ENCODE measurements at places on chromosomes 4 and X.

GRCh38 chrX:150255441-150256296, 107.4 kb upstream of the MAMLD1 start:
- no peak for ATAC-seq

- no peak for ATAC-seq
These were observed 1233.1 kb downstream of the C4orf33 start for GRCh38 chr4:130329036-130329435.

GRCh38 chr4:146182443-146182842, 6.9 kb downstream of the LSM6 start:
- ATAC-seq: peak; percentile 67

- no peak for ATAC-seq
These were observed 57.1 kb downstream of the RELL1 start for GRCh38 chr4:37628977-37629609.

DNA sequence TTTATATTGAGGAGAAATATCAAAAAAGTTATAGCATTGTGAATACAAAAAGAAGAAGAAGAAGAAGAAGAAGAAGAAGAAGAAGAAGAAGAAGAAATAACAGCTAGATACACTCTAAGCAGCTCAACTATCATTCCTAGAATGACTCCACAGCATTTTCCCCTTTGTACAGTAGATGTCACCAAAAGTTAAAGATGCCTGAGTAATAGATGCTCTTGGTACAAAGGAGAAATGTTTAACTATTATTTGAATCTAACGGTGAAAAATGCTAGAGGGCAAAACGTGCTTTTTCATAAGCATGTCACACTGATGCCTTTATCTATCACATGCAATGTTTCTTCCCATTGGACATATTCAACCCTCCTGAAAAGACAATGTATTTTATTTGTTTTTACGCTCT, 178.4 kb upstream of the GPRIN3 start:
- no peak for ATAC-seq

DNA sequence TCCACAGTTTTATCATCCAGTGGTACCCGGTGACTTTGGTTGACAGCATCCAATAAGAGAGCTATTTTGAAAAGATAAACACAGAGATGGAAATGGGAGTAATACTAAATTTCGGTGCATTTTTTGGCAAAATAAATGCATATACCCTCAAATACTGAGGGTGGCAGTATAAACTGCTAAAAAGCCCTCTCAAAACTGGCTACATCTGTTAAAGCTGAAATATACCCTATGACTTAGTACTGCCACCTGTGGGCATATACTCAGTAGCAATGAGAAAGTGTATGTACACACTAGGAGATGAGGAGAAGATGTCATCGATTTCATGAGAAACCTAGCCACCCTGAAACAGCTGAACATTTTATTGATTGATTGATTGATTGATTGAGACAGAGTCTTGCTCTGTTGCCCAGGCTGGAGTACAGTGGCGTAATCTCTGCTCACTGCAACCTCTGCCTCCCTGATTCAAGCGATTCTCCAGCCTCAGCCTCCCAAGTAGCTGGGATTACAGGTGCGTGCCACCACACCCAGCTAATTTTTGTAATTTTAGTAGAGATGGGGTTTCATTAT, 12.2 kb upstream of the TMEM128 start:
- peak; percentile 74 for ATAC-seq

- no peak for ATAC-seq
These were observed 6.2 kb downstream of the CSF2RA start for GRCh38 chrX:1274786-1275185.

- ATAC-seq: peak; percentile 30
These were observed 2.6 kb downstream of the EVC2 start for GRCh38 chr4:5705647-5706320.

DNA sequence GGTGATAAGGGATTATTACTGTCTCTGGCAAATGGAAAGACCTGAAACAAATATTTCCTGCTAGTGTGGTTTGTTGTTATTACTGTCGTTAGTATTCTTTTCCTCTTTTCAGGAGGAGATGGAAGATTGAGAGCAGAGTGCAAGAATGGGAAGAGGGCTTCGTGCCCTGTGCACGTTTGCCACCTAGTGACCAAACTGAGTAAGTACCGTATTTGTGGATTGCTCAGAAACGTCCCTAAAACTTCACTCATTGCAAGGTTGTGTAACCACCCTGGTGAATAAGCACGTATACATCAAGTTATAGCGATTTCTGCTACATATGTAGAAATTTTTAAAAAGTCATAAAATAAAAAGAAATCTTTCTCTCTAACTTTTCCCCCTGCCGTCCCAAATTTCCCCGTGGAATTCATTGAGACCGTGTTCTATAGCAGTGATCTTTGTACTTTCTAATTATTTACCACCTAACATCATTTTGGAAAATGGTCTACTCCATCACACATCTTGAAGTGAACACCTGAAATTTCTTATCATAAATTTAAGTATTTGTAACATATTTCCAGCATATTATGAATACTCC, 24.3 kb downstream of the LINC00632 start:
- ATAC-seq: no peak

DNA sequence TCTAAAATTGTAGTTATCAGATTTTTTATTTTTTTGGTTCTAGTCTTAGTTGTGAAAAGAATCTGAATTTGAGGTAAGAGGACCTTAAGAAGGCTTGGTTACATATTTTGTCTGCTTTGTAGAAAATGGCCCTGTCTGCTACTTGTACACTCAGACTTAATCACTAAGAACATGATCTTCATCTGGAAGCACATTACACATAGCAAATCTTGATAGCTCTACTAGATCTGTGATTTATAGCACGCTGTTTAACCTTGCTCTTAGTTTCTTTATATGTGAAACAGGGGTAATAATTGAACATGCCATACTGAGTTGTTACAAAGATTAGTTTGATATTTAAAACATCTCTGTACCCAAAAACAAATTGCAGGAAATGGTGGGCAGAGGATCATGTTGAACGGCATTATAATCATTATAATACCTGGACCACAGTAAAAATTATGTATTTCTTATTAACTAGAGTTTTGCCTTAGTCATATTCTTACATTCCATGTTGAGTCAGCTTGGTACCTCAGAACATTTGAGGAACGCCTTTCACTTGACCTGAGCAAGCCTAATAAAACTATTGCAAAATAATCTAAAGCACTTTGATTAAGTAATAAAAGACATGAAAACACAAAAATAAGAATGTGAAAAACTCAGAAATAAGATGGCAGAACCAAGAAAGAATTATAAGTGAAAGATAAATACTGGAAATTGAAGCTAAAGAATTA, 738.0 kb upstream of the AADAT start:
- ATAC-seq: no peak

DNA sequence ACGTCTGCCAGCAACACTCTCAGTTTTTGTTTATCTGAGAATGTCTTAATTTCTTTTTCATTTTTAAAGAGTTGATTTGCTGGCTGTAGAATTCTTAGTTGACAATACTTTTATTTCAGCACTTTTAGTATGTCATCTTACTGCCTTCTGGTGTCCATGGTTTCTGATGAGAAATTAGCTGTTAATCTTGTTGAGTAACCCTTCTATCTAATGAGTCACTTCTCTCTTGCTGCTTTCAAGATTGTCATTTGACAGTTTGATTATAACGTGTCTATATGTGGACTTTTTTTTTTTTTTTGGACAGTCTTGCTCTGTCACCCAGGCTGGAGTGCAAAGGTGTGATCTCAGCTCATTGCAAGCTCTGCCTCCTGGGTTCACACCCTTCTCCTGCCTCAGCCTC, 24.0 kb upstream of the TMEM255A start:
- no peak for ATAC-seq

DNA sequence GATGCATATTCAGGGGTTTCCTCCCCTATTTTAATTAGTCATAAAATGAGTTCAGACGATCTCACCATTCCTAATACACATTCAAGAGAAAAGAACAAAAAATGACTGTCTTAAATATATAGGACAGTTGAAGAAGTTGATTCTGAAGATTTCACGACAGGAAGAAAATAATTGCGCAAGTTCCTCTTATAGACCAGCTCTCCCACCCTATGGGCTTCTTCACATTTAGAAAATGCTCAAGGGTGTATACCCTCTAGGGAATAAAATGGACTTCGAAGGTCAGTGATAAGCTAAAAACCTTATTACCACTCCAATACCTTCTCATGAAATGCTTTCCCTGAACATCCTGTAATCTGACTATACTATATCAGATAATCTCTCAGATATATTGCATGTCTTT, 149.2 kb upstream of the TEX13C start:
- ATAC-seq: no peak

- peak; percentile 69 for ATAC-seq
These were observed 12.2 kb upstream of the EXOSC9 start for GRCh38 chr4:121788896-121789295.

DNA sequence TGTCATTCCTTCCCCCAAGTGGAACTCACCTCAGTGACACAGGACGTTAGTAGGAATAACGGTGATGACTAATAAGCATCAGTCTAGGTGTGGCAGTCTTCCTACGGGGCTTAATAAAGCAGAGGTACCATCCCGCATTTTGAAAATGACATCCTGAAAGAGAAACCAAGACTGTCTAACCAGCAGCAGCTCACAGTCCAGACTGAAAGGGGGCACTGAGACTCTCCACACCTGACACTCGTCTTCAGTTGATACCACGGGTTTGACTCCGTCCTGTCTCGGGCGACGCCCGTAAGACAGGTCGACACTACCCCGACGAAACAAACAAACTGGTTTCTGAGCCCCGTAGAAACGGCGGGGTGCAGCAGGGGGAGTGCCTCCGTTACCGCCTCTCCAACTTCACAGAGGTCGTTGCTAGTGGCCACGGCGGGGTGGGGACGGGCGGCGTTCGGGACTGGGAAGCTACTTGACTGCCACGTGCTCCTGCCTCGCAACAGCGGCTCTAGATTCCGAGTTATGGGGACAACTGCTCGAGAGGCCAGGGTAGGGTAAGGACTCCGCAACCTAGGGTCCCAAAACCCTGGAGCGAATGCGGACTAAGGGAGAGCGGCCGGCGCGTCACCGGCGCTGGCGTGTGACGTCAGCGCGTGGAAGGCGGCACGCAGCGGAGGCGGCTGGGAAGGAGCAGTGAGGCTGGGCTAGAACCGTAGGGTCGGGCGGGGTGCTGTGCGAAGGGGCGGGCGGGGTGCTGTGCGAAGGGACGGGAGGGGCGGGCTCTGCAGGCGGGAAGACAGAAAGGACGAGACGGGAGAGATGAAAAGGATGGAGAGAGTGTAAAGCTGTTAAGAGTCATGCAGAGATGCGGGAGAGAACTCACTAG, at the start of gene NEK1:
TSS of gene NEK1 (minus strand) at position 593 of the 880 bp plus-strand sequence. CDS start 9,953 bp downstream, outside the sequence.
- peak; percentile 86 for ATAC-seq

- no peak for ATAC-seq
These were observed 105.4 kb downstream of the GPC3 start for GRCh38 chrX:133880032-133880443.

- no peak for ATAC-seq
These were observed 50.6 kb upstream of the SRPX start for GRCh38 chrX:38271154-38271716.

DNA sequence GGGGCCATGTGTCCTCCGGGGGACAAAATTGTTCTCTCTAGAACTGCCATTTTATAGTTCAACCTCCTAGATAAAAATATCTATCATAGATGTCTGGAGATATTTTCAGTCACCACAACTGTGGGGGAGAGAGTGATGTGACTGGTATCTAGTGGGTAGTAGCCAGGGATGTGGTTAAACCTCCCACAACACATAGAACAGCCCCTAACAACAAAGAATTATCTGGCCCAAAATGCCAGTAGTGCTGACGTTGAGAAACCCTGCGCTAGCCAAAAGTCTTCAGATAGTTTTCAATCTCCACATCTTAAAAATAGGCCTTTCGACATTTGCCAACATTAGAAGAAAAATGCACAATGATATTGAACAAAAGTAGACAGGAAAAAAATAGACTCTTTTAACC, 19.0 kb upstream of the SUPT20HL2 start:
- no peak for ATAC-seq

GRCh38 chrX:114073926-114074325, 510.0 kb upstream of the HTR2C start:
- no peak for ATAC-seq

GRCh38 chrX:19639813-19640462, 124.6 kb upstream of the MAP3K15 start:
- no peak for ATAC-seq

- no peak for ATAC-seq
These were observed 161.5 kb downstream of the PPARGC1A start for GRCh38 chr4:23728393-23728792.

DNA sequence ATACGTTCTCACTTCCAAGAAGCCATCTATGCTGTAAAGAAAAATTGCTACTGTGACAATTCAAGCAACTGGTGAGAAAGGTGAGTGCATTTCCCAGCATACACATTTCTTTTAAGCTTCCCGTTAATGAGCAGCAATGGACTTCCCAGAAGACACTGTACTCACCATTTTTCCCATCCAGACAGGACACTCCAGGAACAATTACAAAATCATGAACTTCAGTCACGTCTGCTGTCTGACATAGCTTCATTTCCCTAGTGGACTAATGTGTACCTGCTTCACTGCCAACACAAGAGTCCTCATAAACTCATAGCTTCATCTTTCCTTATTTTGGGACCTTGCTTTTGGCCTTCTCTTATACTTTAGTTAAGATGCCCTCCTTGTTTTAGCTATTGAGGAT, 156.9 kb downstream of the ENOX2 start:
- ATAC-seq: no peak

- ATAC-seq: peak; percentile 67
These were observed 492 bp upstream of the NKX3-2 start for GRCh38 chr4:13544606-13545393.

DNA sequence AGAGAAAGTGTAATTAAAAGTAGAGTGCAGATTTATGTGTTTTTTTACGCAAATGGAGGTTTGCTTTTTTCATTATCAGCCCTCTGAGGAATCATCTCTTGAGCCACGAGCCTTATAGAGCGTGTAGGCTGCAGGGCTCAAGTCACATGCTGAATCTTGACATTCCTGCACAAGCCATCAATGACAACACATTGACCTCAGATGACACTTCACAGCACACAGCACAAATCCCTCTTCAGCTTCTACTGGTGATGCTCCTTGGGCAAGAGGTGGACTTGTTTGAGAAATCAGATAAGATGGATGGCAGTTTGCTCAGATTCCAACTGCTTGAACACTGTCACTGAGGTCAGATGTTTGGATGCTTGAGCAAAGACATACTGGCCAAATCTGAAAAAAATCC, 250.6 kb downstream of the SNCA start:
- ATAC-seq: no peak

DNA sequence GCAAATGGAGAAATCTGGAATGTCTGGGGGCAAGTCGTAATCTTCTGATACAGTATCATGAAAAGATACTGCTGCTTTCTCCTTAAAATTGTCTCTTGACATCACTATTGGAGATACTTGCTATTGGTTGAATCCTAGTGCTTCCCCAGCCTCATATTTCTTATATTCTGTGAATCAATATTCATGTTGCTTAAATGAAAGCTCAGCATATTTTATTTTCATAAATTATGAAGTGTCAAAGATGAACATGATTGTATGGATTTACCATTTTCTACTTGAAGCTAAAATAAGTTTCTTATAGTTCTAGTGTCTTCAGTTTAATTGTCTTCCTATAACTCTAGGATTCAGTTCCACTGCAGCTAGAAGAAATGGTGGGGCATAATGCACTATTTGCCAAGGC, 29.6 kb upstream of the MBNL3 start:
- no peak for ATAC-seq

GRCh38 chrX:10634392-10635161, 14.2 kb upstream of the MID1 start:
- no peak for ATAC-seq
